ENCODE measurements at places on chromosomes 3 and 15.
A peak's percentile ranks its signal among the peaks of the same experiment; 100 is the strongest.

DNA sequence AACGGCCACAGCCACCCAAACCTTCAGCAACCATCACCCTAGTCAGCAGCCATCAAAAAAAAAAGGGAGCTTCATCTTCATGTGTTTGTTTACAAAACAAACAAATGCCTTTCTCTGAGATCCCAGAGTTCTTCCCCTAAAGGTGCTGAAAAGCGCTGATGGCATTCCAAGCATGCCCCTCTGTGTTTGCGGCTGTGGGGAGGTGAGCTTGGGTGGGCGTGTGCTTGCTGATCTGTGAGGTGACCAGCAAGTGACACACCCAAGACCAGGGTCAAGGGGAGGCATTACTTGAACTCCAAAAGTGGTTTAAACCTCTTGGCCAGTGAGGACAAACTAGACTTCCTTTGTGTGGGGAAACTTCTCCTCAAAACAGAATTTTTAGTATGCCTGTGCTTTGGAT lies 81.5 kb downstream of the DHX36 start:
- DNase-seq, result no peak

GRCh38 chr3:76638006-76638405 lies 401.9 kb upstream of the ROBO2 start:
- DNase-seq, result no peak

DNA sequence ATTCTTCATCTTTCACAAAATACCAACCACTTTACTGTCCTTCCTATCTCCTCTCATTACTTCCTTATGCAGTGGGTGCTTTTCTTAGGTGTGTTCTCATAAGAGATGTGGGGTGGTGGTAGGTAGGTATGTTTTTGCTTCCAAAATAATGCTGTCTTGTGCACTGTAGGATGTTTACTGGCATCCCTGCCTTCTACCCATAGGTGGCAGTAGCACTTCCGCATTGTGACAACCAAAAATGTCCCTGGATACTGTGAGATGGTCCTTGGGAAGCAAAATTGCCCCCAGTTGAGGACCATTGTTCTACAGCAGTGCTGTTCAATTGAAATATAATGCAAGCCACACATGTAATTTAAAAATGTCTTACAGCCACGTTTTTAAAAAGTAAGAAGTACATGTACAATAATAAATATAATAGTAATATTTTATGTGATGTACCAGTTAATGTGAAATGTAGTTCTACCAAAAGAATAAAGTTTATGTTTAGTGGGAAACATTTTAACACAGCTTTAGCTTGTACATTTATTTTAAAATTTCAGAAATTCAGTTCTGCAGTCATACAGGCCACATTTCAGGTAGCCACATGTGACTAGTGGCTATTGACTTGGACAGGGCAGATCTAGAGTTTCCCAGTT lies 75.2 kb downstream of the NEO1 start:
- DNase-seq, result peak; percentile 8

- DNase-seq, result no peak
Observed at GRCh38 chr3:187533797-187534196, 136.4 kb downstream of the SST start.

DNA sequence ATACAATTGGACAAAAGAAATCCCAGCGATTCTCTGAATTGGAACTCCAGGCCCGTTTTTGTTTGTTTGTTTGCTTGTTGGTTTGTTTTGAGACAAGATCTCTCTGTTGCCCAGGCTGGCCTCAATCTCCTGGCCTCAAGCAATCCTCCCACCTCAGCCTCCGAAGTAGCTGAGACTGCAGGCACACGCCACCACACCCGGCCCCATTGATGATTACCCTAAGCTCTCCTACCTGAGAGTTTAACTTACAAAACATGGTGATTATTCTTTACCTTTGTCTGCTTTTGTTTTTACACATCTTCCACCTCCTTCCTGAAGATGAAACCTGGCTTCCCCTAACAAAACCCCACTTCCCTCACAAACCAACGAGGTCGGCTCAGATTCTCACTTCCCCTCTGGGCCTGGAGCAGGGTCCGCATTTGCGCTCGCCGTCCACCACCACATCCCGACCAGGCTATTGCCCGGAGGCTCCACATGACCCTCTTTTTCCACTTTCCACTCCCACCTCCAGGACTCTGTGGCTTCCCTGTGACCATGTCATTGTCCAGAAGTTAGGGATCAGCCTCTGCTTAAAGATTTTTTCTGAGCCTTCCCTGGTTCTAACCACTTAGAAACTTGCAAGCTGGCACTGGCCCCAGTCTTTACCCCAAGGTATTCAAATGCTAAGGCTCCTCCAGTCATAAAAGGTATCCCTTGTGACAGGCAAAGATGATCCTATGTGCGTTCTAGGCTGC lies 14.8 kb downstream of the KLHL6 start:
- no peak for DNase-seq

GRCh38 chr3:155363690-155364070 lies 70.2 kb upstream of the STRIT1 start:
- DNase-seq, result no peak

GRCh38 chr3:195337747-195338146 lies 66.8 kb upstream of the XXYLT1 start:
- no peak for DNase-seq

DNA sequence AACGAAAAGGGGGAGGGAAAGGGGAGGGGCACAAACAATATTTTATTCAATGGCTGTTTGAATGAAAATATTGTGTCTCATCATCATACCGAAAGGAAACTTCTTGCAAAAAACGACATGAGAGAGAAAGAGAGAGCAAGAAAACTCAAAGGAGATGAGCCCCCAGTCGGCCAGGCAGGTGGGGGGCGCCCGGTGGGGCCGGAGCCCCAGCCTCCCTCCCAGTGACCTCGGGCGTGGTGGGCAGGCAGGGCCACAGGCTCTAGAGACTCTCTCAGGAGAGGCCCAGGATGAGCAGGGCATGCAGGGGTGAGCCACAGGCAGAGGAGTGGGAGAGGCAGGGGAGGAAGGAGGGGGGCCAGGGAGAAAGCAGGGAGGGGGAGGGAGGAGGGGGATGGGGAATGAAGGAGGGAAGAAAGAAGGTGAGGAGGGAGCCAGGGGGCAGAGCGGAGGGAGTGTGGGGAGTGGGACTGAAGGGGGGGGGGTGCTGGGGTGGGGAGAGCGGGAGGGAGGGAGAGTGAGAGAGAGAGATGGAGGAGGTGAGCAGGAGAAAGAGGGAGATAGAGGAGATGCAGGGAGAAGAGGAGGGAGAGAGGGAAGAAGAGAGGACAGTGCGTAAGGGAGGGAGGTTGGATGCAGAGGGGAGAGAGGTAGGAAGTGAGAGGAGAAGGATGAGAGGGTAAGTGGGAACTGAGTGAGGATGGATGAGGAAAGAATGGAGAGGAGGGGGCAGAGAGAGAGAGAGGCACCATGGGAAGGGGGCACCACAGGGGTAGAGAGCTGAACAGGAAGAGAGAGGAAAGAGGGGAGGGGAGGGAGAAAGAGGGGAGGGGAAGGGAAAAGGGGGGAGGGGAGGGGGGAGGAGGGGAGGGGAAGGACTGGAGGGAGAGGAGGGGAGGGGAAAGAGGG lies 14.1 kb upstream of the TMEM115 start:
- DNase-seq, result no peak
